ENCODE measurements at places on chromosomes 3 and 15.

DNA sequence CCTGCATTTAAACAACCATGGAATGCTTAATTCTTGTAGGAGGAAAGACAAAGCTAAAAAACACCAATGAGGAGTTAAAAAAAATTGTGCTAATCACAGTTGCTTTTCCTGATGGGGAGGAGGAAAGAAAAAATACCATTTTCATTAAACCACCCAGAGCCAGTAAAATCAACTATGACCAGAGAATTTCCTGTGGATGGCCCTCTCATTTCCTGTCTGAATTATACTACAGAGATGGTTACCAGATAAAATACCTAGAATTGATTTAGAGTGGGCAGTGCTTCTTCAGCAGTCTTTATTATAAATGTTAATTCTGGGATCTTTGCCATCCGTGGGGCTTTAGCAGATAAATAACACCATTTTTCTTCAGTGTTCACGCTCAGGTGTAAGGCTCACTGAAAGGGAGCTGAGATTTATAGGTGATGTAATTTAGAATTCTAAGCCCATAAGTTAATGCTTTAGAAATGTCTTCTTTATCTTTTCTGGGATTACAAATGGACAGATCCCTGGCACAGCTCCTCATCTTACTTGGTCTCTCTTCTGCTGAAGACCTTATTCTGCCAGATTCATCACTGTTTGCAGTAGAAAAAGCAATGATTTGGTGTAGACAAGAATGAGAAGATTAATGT, 37.9 kb downstream of the RETNLB start:
- DNase-seq = no peak

DNA sequence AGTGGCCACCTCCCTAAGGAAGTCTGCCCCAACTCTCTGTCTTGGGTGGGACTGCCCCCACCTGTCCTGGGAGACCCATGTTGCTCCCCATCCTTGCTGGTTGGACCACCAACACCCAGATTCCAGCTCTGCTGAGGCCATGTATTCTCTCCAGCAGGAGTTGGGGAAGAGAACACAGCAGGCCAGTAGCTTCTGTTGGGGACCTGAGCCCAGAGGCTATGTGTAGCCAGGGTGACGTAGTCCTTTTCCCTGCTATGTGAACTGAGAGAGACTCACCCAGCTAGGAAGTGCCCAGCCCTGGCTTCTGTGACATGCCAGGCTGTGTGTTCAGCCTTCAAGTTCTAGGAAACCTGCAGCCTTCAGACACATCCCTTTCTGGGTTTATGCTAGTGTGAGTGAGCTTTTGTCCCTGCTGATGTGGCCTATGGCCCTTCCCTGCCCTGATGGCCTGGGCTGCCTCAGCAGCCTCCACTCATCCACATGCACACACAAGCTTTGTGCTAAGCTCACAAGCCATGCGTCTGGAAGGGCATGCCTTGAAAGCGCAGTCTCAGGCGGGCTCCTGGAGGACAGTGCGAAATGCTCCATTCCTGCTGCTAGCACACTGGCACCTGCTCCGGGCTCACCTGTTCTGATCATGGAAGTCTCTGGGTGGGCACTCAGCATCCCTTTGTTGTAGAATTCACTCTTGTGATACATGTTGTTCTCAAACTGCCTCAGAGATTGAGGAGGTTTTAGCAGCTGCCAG, 42.6 kb downstream of the KY start:
- no peak for DNase-seq

DNA sequence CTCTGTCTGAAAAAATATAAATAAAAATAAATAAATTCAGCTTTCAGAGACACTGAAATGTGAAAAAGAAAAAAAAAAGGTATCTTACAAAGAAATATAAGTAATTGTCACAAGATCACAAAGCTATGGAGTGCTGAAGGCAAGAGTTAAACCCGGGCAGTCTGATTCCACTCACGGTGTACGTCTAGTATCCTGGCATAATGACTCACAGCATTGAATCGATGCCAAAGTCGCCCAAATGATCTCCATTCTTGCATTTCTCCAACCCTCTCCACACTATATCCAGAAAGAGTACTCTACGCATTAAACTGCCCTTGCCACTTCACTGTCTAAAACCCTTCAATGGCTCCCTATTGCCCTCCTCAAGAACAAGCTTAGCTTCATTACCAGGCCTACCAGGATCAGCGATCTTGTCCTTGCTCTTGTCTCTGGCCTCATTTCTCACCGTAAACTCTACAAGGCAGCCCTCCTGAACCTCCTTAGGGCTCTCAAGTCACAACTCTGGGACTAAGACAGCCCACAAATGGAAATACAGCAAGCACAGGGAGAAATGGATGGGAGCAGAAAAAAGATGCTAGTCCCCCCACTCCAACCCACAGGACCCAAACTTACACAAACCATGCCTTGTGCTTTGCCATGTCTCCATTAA, 7.7 kb downstream of the SUCLG2 start:
- DNase-seq = no peak

- no peak for DNase-seq
Measured at GRCh38 chr3:12791430-12791829, 5.0 kb upstream of the CAND2 start.

- no peak for DNase-seq
Measured at GRCh38 chr3:172181932-172182586, 142.7 kb downstream of the FNDC3B start.

DNA sequence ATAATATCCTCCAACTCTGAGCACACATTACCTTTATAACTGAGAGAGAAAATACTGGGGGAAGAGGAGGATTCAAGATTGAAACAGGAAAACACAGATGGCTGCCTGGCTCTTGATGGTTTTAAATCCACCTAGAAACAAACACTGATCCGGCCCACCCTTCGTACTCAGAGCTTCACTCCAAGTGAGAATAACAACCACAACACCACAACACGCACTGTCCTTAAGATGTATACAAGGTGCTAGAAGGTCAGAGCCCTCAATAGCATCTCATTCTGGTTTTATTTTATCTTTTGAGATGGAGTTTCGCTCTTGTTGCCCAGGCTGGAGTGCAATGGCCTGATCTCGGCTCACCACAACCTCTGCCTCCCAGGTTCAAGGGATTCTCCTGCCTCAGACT, 9.9 kb downstream of the IP6K2 start:
- no peak for DNase-seq

GRCh38 chr15:81776976-81777375, 268.8 kb downstream of the MEX3B start:
- DNase-seq = no peak

DNA sequence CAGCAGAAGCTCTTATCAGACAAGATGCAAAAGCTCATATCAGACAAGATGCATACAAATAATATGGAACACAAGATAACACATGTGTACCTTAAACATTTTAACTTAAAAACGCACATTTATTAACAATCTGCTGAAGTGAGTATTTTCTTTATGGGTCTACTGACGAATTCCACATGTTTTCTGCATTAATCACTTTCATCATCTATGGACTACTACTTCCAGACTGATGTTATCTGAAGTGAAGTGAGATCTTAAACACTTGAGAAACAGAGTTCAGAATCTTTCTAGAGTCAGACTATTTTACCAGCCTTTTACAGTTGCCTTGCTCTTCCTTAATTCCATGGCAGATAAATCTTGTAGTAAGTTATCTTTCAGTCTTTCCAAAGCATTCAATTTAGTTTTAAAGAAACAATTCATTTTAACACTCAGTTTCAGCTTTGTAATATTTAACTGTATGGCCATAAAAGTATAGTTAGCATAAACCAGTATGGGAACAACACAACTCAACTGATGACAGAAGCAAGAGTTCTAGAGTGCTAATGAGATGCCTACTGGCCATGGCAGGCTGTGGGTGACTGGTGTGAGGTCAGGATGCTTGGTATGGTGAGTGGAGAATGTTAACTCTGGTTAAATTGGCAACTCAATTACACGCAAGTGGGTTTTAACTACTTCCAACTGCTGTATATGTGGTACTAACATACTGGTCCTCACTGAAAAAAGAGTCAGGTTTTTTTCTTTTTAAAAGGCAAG, 9.8 kb downstream of the CMTM6 start:
- DNase-seq = no peak

GRCh38 chr15:52094811-52095584, 17.6 kb downstream of the BCL2L10 start:
- no peak for DNase-seq
